ENCODE measurements at places on chromosomes 3 and 15. TPM values are rescaled to one million over a fixed set of nuclear protein-coding genes. Genes with fewer than 3 reads are reported as not detected.

DNA sequence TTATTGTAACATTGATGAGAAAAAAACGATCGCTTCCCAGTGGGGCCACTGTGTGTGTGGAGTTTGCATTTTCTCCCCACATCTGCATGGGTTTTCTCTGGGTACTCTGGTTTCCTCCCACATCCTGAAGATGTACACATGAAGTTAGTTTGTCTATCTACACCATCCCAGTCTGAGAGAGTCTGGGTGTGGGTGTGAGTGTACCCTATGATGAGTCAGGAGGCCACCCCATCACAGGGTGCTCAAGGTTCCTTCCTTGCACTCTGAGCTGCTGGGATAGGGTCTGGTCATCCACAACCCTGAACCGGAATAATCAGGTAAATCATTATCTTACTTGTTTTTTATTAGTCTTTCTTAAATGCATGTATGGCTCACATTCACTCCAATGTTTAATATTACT, 457.1 kb downstream of the NTRK3 start:
- H3K36me3 ChIP-seq: no peaks in the 10 kb centered on the region
- H3K4me1 ChIP-seq: no peaks in the 10 kb centered on the region
- no peak overlapping the region for H3K27ac ChIP-seq
- DNase-seq: no peak

GRCh38 chr3:106255870-106256248, 387.0 kb upstream of the CBLB start:
- H3K36me3 ChIP-seq: no peaks in the 10 kb centered on the region
- no peaks in the 10 kb centered on the region for H3K4me1 ChIP-seq
- no peak overlapping the region for H3K27ac ChIP-seq
- H3K27me3 ChIP-seq: no peaks in the 10 kb centered on the region

GRCh38 chr3:168514252-168514651, 418.5 kb upstream of the GOLIM4 start:
- H3K36me3 ChIP-seq: no peaks in the 10 kb centered on the region
- no peaks in the 10 kb centered on the region for H3K4me1 ChIP-seq
- H3K4me3 ChIP-seq: no peak overlapping the region
- no peaks in the 10 kb centered on the region for H3K27me3 ChIP-seq

NAA80 gene
- total RNA-seq: 11.2 TPM

Measured in body of pancreas (tissue), 4 donors.